ENCODE measurements at places on chromosomes 3 and 15. TPM values are rescaled to one million over a fixed set of nuclear protein-coding genes. Genes with fewer than 3 reads are reported as not detected.

LARP6 gene
- polyA plus RNA-seq: 61.7 TPM

DNA sequence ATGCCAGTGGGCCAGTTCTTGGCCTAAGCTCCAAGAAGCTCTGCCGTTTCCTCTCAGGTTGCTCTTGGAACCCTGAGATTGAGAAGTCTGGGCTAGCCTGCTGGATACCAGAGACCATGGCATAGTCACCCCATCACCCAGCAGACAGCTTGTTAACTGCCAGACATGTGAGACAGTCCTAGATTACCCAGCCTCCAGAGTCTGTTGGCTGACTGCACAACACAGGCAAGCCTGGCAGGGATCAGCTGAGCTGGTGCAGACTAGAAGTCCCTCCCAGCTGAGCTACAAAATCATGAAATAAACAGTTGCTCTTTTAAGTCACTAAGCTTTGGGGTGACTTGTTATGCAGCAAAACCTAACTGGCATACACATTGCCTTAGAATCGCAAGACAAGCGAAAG is 5.2 kb downstream of the ANAPC13 start:
- peaks cover 5% of the 10 kb centered on the region for H3K4me1 ChIP-seq
- no peak for DNase-seq
- H3K4me3 ChIP-seq: no peak overlapping the region
- no peak overlapping the region for H3K27ac ChIP-seq
- H3K27me3 ChIP-seq: no peaks in the 10 kb centered on the region

DNA sequence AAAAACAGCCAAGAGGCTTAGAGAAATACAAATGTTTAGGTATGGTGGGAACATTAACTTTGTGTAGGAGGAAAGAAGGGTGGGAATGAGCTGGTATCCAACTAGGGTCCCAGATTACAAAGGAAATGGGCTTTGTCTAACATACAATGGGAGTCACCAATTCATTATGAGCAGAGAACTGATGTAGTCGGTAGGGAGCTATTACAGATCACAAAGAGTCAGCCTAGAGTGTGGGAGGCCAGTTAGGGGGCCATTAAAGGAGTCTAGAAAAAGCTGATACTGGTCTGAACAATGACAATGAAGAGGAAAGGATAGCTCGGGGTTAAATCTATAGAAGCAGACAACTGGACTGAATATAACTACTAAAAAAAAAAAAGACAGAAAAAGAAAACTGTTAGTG is 15.5 kb downstream of the ANO10 start:
- no peak overlapping the region for H3K27ac ChIP-seq
- H3K27me3 ChIP-seq: no peaks in the 10 kb centered on the region
- no peak for DNase-seq
- H3K4me1 ChIP-seq: no peaks in the 10 kb centered on the region
- no peak overlapping the region for H3K4me3 ChIP-seq

CTXN2 gene
- polyA plus RNA-seq: not detected

GRCh38 chr3:32570421-32571191 is at the start of gene DYNC1LI1:
DYNC1LI1 (minus strand) TSS chr3:32570858; CDS start chr3:32570770, 88 bp downstream.
- H3K4me1 ChIP-seq: peaks cover 7% of the 10 kb centered on the region
- peak within 1 kb of the TSS; percentile 71 for H3K4me3 ChIP-seq
- H3K27me3 ChIP-seq: no peaks in the 10 kb centered on the region

CD200R1 gene
- 2.8 TPM for polyA plus RNA-seq

ZBBX gene
- 0.20 TPM for polyA plus RNA-seq

DNA sequence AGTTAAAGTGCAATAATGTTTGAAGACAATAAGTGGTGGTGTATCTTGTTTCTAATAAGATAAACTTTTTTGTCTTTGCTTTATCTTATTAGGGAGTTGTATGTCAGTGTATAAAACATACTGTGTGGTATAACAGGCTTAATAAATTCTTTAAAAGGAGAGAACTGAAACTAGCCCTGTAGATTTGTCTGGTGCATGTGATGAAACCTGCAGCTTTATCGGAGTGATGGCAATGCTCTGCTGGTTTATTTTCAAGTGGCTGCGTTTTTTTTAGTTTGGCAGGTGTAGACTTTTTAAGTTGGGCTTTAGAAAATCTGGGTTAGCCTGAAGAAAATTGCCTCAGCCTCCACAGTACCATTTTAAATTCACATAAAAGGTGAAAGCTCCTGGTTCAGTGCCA is 2.7 kb downstream of the RPL15 start:
- H3K4me1 ChIP-seq: peaks cover 4% of the 10 kb centered on the region
- DNase-seq: no peak
- H3K27me3 ChIP-seq: no peaks in the 10 kb centered on the region
- H3K36me3 ChIP-seq: no peaks in the 10 kb centered on the region

- H3K27ac ChIP-seq: no peak overlapping the region
- no peaks in the 10 kb centered on the region for H3K36me3 ChIP-seq
- H3K27me3 ChIP-seq: no peaks in the 10 kb centered on the region
- DNase-seq: no peak
These were observed 463.3 kb upstream of the CBLB start for GRCh38 chr3:106332129-106332528.

PAQR5 gene
- 0.48 TPM for polyA plus RNA-seq
